ENCODE measurements at places on chromosomes 5 and 9.

- no peak for DNase-seq
Observed at GRCh38 chr9:21856301-21857094, 54.1 kb downstream of the MTAP start.

GRCh38 chr5:180007582-180007981 is 64.0 kb downstream of the RNF130 start:
- no peak for DNase-seq

DNA sequence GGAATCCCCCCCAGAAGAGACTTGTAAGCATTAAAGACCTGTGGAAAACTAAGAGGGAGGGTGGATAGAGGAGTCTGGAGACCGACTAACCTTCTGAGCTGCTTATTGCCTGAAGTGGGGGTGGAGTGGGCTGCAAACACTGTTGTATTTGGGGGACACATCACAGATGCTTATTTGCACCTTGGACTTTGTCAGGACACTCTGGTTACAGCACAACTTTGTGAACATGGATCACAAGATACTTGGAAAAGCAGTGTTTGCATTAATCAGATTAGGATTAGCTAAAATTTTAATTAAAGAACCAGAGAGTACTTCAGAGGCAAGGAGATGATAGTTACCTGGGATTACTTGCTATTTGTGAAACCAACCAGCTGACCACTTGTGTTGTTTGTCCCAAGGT is 30.9 kb downstream of the TMC1 start:
- no peak for DNase-seq

DNA sequence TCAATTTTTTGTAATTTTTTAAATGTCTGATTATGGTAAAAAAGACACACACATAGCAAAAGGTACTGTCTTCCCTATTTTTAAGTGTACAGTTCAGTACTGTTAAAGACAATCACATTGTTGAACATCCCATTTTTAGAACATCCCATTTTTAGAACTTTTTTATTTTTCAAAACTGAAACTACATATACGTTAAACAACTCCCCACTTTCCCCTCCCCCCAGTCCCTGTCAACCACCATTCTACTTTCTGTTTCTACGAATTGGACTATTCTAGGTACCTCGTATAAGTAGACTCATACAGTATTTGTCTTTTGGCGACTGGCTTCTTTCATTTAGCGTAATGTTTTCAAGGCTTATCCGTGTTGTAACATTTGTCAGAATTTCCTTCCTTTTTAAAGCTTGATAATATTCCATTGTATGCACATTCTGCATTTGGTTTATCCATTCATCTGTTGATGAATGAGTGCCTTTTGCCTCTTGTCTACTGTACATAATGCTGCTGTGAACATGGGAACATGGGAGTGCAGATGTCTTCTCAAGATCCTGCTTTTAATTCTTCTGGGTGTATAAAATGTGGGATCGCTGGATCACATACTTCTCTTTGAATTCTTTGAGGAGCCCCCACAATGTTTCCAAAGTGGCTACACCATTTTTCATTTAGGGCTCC is 154.0 kb downstream of the PIK3R1 start:
- DNase-seq, result no peak

DNA sequence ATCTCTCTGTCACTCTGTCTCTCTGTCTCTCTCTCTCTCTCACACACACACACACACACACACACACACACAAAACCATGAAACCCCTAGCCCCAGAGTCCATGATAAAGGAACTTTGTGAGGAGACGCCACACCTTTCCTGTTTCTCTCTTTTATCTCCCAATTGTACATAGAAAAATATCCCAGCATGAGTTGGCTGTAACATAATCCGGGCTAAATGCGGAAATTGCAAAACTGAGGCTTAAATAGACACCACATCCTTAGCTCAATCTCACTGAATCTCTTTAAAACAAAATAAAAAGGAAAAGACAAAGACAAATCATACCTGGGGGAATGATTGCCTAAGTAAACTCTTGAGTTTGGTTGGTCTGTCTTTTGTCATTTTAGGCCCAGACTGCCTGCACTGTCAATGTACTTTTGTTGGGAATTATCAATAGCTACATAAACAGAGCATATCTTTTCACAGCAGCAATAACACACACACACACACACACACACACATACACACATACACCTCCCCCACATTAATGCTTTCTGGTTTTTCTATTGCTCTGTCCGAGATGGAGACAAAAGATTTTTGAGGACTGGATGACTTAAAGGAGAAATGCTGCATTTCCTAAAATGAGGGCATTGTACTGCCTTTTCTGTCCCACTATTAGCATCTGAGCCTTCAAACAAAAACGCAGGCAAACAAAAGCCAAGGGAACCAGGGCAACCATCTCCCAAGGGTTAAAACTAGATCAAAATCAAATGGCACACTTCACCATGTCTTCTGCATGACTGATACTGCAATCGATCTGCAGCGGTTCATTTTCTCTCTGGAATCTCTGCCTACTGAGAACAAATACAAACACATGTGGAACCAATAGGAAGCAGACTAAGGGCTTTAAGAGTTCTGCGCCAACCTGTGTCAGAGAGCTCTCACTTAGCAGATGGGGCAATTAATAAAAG is 321.5 kb downstream of the NFIB start:
- no peak for DNase-seq

GRCh38 chr9:36855448-36856315 is 178.4 kb downstream of the PAX5 start:
- DNase-seq, result peak; percentile 83

- no peak for DNase-seq
Observed at GRCh38 chr9:26893030-26893676, 551 bp upstream of the CAAP1 start.

DNA sequence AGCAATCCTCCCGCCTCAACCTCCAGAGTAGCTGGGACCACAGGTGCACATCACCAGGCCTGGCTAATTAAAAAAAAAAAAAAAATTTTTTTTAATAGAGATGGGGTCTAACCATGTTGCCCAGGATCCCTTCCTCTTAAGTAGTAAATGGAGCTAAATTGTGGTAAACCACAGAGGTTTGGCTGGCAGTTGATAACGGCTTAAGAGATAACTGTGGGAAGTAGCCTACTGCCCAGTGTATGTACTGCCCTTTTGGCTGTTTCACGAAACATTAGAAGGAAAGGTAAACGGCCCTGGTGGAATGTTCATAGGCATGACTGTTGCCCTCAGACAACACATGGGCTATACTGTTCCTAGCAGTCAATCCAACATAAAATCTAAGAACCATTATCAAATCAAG is 44.4 kb downstream of the HMGCR start:
- no peak for DNase-seq

GRCh38 chr5:52455920-52456319 is 331.8 kb upstream of the ITGA1 start:
- no peak for DNase-seq

DNA sequence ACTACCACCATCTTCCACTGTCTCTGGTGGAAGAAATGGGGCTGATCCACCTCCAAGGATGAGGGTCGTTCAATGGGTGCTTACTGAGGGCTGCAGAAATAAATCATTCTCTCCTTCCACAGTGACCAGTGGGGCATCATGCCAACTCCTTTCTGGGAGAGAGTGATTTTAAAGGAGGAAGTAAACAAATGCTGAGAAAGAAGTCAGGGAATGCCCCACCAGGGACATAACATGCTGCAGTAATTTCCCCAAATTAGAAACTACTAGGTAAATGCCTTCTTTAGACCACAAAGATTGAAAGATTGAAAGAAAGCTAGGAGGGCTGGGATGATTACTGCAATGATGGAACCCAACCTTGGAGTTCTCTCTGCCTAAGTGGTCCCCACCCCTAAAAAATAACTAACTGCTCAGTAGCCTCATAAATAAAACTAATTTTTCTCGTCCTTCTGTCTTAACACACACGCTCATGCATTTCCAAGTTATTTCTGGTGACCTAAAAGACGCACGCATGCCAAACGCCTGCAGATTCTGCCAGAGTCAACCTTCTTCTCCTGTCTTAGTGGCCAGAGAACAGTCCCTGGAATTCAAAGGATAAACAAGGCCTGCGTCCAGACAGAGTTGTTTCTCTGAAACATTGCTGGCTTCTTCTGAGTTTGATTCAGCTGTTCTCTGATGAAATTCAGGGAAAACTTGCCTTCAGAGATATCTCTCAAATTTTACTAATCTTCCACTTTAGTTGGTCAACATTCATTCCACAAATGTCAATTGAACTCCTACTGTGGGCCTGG is 250.0 kb downstream of the NR3C1 start:
- DNase-seq, result no peak

GRCh38 chr5:66113160-66113559 is 30.9 kb upstream of the SREK1 start:
- no peak for DNase-seq

DNA sequence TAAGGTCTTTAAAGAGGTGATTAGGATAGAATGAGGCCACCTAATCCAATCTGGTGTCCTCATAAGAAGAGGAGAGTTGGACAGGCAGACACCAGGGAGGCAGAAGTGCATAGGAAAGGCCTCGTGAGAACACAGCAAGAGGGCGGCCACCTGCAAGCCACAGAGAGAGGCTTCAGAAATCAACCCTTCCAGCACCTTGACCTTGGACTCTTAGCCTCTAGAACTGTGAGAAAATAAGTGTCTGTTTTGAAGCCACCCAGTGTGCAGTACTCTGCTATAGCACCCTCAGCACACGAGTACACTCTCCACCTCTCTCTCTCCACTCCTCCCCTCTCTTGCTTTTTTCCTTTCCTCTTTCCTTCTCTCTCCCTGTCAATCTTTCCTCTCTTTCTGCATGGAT is 26.8 kb downstream of the NIPAL4 start:
- no peak for DNase-seq

GRCh38 chr5:141757402-141757801 is 75.4 kb upstream of the ARAP3 start:
- DNase-seq, result peak; percentile 57

GRCh38 chr9:121637713-121638220 is 13.7 kb upstream of the DAB2IP start:
- DNase-seq, result peak; percentile 40

DNA sequence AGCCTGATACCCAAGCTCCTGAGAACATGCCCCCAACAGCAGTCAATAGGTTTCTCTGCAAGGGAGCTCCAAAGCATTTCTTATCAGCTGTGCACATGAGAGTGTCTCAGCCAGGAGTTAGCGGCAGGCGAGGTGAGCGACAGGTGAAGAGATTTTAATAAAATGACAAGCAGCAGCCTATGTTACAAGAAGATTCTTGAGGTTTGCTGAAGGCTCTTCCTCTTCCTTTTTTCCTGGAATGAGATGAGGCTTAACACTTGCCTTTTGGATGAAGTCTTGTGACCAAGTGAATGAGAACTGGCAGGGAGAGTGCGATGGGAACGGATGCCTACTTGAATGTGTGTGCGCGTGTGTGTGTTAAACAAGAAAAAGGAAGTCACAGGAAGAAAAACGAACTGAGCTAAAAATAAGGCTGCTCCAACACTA is 76.1 kb downstream of the SHB start:
- no peak for DNase-seq

GRCh38 chr9:77215874-77216273 is 38.5 kb downstream of the VPS13A start:
- peak; percentile 26 for DNase-seq

DNA sequence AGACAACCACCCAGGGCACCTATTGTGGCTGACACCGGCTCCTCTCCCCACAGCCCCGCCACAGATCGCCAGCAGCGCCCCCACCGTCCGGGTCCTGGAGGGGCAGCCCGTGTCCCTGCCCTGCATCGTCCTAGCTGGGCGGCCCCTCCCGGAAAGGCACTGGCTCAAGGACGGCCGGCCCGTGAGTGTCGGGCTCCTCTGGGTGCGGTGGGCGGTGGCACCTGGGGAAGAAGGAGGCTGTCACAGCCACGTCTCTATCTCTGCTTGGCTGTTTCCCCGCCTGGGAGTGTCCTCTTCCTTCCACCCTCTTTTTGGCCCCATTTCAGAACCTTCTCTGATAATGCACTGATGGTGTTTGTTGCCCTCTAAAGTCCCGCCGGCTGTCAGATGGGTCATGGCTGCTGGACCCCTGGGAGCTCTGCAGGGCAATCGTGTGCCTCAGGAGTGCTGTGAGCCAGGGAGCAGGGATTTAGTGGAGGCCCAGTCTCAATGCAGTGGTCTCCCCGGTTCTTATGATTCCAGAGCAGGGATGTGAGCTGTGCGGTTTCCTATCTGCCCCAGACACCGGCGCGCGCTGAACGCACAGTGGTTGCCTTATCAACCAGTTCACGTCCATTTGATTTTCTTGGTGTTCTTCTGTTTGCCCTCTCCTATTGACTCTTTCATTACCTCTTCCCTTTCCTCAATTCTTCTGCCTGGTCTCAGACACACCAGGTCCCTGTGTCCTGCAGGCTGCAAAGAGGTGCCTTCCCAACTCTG is 55.3 kb downstream of the HMCN2 start:
- peak; percentile 11 for DNase-seq

DNA sequence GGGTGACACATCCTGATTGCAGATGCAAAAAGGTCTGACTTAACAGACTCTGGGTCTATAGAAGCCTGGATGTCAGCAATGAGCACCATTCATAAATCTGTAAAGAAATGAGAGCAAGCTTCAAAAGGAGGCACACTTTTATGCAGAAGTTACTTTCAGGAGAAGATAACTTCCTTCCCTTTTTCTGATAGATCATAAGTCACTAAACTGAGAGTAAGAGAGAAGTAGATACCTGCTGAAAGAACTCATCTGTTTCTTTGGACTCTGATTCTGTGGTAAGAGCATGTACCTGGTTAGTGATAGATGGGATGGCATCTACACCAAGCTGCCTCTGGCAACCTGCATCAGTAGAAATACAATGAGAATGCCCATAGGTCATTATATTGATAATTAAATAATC is 525.6 kb downstream of the CETN3 start:
- no peak for DNase-seq

DNA sequence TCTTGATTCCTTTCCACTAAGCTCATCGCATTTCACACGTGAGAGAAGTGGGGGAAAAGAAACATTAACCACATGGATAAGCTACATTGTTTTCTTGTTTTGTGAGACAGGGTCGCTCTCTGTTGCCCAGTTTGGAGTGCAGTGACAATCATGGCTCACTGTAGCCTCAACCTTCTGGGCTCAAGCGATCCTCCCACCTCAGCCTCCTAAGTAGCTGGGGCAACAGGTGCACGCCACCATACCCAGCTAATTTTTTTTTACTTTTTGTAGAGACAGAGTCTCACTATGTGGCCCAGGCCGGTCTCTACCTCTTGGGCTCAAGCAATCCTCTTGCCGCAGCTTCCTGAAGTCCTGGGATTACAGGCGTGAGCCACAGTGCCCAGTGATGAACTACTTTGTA is 2.8 kb downstream of the OTULIN start:
- no peak for DNase-seq

DNA sequence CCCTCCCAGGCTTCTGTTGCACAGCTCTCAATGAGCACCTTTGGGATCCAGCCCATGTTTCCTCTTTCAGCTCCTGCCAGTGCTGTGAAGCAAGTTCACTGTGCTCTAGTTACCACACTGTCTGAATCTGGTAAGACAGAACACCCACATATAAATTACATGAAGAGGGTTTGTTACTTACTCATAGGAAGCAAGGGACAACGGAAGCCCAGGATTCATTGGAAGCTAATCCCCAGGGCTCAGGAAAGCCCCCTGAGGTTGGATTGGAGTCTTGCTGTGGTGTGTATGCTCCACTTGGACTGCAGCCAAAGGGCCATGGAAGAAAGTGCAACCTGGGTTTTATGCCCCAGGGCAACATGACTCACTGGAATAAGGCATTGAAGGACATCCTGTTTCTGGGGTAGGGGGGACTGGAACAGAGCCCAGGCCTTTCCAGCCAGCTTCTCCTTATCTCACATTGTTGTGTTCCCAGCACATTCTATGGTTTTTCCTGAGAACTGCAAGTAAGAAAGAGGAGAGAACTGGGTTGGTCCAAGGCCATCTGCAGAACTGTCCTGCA is 15.6 kb upstream of the CLK4 start:
- DNase-seq, result no peak
